NCI-H460 (cell line): ENCODE measurements at places on chromosomes 7 and 10. TPM values are rescaled to one million over a fixed set of nuclear protein-coding genes. Genes with fewer than 3 reads are reported as not detected.

DNA sequence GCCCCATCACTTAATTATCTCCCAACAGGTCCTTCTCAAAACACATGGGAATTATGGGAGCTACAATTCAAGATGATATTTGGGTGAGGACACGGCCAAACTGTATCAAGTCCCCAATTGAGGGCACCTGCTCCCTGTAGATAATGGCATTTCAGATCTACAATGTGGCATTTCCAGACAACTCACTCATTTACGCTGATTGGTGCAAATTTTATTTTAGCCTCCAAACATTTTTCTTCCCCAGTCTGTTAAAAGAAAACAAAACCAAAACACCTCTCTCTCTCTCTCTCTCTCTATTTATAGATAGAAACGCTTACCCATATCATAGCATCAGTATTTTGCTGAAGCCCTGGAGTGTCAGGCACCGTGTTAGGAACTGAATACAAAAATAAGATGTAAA is 148.7 kb upstream of the KLF6 start:
- DNase-seq = no peak

GRCh38 chr7:73573276-73573675 is 5.1 kb downstream of the TBL2 start:
- no peak for DNase-seq

DNA sequence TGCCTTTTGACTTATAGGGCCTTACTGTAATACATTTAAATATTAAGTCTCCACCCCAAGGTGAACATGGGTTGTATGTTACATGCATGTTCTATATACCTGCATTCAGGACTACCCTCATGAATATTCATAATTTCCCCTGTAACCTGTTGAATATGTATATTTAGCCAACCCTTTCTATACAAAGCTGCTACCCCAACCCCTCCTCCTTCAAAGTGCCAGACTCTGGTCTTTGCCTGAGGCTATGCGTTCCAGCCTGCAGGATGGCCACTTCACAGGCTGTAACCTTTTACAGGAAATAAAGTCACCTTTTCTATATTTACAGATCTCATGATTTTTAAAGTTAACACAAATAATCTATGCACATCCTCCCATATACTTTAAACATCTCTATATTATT is 10.1 kb upstream of the UNC5B start:
- no peak for DNase-seq

DNA sequence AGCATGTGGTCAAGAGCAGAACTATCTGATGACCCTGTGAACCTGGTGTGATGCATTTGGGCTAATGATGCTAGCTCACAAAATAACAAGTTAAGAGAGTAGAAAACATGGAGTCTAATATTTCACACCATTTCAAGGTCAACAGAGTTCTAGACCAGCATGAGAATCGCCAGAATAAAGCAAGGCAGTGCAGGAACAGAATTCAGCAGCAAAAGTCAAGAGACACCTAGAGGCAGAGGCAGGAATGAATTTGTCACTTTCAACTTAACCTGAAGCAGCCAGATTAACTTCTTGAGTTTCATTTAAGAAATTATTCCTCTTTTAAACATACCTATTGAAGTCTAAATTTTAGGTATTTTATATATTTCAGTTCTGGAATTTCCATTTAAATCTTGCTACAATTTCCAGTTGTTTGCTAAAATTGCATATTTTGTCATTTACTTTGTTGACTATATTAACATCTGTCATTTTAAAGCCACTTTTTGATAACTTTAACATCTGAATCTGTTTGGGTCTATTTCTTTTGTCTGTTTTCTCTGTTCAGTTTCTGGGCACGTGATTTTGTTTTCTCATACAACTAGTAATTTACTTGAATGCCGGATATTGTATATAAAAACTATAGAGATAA is 44.2 kb upstream of the PRSS58 start:
- no peak for DNase-seq

GRCh38 chr10:102919992-102920739 is 2.1 kb downstream of the CNNM2 start:
- no peak for DNase-seq

DNA sequence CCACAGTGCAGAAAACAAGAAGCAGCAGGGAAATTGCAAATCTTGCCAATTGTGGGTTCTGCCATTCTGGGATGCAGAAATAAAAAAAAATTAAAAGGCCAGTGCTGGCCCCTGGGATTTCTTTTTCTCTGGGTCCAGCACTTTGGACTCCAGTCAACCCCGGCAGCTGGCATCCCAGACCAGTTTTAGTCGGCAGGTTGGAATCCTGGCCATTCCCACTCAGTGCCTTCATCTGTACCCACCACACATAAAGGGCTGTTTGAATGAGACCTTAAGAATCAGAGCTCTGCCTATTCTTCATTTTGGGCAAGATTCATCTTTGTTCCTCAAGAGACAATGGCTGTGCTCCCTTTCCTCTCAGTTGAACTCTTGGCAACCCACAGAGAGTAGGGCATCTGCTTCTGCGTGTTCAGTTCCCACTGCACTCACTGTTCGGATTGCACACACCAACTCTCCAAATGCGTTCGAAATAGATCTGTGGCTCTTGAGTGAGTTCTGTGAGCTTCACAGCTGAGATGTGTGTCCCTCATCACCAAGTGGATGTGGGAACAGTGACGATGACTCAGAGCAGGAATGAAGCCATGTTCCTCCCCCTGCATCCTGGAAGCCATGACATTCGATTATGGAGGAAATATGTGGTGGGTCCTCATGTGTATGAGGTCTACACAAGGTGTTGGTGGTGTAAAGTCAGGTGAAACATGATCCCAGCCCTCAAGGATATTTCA is 63.0 kb upstream of the EGFR start:
- no peak for DNase-seq

GRCh38 chr7:79529214-79529880 is 75.9 kb upstream of the MAGI2 start:
- DNase-seq = no peak

DNA sequence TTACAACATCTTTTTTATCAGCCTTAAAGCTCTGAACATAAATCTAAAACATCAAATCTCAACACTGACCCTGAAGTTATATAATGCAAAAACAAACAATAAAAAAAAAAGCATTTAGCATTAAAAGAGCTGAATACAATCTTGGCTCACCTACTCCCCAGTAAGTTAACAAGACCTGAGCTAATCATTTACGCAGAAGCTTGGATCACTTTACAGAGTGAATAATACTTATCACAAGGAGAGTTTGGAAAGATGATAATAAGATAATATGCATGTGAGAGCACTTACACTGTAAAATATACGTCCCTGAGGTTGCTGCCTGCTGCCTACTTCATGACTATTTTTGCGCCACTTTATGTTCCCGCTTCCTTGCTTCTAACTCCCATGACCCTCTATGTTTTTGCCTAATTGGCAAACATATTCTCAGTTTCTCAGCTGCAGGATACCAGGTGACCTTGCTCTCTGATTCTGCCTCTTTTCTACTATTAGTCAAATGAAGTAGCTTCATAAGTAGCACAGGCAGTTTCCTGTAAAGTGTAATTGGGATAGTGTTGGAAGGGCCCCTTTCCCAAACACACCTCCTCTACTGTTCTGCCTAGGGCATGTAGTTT is 333.6 kb downstream of the LRRTM3 start:
- no peak for DNase-seq

DNA sequence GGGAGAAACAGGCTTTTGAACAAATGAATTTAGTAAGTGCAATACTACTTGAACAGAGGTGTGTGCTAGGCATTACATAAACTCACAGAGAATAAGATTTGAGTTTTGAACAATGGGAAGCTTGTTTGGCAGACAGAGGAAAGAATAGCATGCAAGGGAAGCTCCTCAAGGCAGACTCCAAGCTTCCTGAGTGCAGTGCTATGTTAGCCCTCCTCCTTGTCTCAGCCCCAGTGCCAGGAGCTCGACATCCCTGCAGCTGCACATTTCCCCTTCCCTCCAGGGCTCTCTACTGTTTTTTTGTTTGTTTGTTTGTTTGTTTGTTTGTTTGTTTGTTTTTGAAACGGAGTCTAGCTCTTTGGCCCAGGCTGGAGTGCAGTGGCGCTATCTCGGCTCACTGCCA is 237.5 kb downstream of the IPMK start:
- no peak for DNase-seq

GRCh38 chr7:26183545-26184280 is 16.8 kb downstream of the HNRNPA2B1 start:
- DNase-seq = no peak

DNA sequence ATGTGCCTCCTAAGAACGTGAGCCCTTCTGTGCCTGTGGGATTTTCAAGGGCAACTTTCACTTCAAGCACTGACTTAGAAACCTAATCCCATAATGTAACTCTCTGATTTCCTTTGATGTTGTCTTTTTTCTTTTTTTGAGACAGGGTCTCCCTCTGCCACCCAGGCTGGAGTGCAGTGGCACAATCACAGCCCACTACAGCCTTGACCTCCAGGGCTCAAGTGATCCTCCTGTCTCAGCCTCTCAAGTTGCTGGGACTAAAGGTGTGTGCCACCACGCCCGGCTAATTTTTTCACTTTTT is 64.4 kb upstream of the GSDME start:
- no peak for DNase-seq

DNA sequence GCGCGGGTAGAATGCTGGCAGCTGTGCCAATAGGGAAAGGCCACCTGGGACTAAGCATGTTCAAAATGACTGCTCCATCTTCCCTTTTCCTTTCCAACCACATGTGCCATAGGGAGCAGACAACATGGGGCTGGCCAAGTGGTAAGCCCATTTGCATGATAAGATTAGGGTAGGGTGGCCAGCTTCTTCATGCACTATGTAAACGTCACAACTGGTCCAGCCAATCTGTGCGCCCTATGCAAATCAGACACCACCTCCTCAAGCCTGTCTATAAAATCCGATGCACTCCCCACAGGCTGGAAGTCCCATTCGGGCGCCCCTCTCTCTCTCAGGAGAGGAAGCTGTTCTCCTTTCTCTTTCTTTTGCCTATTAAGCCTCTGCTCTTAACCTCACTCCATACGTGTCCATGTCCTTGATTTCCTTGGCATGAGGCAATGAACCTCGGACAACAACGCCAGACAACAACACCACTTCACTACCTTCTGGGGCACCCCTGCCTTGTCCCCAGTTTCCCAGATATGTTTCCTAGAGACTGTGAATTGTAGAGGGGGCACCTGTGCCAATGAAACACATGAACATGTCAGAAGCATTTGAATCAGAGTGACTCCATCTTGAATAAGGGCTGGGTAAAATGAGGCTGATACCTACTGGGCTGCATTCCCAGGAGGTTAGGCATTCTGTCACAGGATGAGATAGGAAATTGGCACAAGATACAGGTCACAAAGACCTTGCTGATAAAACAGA is 19.1 kb upstream of the EXOC6 start:
- no peak for DNase-seq

DNA sequence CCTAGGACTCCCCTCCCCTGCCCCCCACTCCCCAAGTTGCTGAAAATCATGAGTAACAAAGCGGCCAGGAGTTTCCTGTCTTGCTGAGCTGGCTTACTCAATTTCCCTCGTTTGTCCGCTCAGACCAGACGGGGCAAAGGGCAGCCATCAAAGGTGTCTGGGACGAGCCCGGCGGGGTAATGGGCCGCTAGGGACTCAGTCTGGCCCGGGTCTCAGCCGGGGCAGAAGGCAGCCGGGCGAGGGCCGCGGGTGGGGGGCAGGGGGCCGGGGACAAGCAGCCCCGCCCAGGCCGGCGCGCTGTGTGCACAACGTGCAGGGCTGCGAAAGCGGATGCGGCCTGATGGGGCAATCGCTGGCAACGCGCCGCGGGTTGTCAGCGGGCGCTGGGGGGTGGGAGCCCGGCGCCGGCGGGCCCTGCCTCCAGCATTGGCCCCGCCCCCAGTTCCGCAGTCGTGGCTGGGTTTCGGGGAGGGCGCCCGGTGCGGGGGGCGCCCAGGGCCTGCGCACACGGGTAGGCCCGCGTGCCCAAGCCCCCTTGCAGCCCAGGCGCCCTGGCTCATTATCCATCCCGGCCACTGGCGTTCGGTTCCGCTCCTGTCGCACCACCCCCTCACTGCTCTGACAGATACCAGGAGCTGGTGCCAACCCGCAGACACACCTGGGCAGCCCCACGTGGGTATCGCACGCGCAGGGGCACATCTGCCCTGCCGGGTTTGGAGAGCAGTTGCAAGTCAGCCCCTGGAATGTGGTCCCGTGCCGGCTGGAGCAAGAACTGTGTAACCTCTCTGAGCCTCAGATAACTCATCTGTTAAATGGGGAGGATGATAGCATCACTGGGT is 35.1 kb downstream of the DNAJB12 start:
- DNase-seq = peak; percentile 94

RNF148 gene
- total RNA-seq = 0.25 TPM in 1 of 2 replicates, not detected in the other

OR2A12 gene
- total RNA-seq = not detected in 2 replicates

PIK3AP1 gene
- 0.47 and 1.3 TPM in 2 replicates for total RNA-seq

CFAP46 gene
- total RNA-seq = 2.1 and 2.7 TPM in 2 replicates
